ENCODE measurements at places on chromosomes 2 and 18.
A peak's percentile ranks its signal among the peaks of the same experiment; 100 is the strongest.

- no peak for DNase-seq
These were observed 33.7 kb downstream of the MTERF4 start for GRCh38 chr2:241068136-241068941.

DNA sequence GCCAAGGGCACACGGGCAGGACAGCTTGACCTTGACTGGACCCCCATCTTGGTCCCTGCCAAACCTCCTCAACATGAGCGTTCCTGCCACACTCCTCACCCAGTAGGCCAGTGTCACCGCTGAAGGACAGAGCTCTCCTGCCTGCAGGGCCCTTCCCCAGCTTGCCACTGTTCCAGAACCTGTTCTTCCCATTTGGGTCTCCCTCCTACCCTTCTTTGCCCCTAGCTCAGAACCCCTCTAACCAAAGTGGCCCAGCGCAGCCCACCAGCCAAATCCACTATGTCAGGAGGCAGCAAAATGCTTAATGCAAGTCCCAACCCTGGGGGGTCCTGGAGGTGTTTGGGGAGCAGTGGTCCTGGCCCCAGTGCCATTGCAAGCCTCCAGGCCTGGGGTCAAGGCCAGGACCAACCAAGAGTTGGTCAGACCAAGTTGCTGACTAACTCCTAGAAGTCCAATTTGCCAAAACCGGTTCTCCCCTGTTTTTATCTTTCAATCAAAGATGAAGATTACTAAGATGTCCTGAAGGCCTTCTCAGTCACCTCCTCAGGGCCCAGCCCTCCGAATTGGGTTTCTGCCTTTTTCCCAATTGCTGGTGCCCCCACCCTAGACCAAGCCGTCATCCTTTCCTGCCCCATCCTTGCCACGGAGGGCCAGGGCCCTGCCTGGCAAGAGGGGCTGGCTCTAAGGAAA lies 4.5 kb upstream of the ASPRV1 start:
- DNase-seq: no peak

DNA sequence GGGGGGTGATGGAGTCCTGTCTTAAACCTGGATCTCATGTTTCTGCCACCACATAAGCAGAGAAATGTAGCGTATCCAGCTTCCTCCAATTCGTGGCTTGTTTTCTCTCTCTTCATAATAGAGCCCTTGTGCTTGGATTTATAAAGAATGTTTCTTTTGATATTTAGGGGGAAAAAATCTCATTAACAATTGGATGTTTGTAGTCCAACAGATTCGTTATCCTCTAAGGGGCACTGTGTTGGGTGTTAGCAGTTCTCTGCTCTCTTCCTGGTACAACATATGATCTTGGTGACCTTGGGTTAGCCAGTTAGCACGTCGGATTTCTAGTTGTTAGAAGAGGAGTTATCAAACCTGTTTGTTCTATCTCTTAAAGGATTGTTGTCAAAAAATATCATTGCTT lies 127.8 kb downstream of the FMNL2 start:
- no peak for DNase-seq

DNA sequence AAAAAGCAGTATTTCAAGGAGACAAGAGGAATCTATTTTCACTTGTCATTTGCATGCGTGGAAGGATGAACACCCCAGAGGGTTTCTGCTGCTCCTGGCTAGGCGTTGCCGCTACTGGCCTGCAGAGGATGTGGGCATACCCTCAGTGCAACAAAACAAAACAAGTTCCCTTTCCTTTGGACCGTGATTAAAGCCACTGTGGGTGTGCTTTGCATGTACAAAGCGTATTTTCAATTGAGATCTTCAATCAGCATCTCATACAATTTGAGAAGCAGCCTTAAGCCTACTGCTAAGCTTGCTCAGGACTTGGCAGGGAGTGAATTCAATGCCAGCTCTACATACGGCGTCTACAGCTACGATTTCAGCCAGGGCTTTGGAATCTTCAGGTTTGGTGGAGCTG lies 298.4 kb downstream of the LPIN1 start:
- DNase-seq: peak; percentile 38

GRCh38 chr2:20523073-20523798 lies 76.4 kb downstream of the RHOB start:
- no peak for DNase-seq
